ENCODE measurements at places on chromosomes 4 and X.

DNA sequence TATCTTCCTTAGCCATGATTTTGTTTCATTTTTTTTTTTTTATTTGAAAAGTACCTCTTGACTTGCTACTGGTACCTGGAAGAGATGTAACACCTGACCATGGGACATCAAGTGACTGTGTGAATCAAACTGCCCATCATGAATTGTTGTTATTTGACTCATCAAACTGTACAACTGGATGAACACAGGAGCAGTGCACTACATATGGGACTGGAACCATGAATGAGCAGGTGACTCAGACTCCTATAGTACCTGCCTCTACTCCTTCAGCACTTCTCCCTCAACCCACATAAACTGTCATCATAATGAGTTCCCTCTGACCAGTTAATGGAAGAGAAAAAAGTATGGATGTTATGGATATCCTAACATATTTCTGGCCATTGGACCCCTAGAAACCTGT, 15.9 kb upstream of the UBE2D3 start:
- no peak for DNase-seq

DNA sequence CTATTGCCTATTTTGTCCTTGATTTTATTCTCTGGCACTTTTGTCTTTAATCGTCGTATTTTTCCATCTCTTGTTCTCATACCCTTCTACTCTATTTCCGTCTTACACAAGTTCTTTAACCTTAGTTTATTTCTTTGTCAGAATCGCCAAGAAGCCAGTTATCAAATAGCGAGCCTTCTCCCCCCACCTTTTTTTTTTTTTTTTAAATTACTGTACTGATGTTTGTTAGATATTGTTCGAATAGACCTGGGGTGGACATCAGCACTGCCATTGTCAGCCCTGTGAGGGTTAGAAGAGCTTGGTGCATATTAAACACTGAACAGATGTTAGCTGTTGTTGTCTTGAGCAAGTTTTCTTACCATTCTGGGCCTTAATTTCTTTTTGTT, 1.2 kb downstream of the SPCS3 start:
- DNase-seq: no peak

DNA sequence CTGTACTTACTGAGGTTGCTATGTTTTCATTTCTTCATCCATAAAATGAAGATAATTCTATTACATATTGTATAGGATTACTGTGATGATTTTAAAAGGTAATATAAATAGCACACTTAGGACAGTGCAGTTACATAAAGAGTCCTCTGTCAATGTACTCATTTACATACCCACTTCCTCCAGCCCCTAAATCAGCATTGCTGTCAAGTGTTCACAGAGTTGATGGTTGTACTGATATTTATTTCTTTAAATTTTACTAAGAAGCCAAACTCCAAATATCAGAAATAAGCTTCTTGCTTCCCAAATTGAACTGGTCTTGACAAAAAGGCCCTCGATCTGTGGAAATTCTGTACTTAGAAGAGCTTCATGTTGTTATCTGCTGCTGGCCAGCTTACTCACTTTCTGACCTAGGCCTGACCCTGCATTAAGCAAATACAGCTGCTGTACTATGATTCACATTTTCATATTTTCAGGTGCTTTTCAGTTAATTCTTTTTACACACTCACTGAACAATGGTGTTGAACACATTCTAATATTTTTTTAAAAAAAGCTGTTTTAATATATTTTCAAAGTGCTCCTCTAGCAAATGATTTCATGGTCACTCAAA, 259.6 kb downstream of the UNC5C start:
- DNase-seq: no peak

DNA sequence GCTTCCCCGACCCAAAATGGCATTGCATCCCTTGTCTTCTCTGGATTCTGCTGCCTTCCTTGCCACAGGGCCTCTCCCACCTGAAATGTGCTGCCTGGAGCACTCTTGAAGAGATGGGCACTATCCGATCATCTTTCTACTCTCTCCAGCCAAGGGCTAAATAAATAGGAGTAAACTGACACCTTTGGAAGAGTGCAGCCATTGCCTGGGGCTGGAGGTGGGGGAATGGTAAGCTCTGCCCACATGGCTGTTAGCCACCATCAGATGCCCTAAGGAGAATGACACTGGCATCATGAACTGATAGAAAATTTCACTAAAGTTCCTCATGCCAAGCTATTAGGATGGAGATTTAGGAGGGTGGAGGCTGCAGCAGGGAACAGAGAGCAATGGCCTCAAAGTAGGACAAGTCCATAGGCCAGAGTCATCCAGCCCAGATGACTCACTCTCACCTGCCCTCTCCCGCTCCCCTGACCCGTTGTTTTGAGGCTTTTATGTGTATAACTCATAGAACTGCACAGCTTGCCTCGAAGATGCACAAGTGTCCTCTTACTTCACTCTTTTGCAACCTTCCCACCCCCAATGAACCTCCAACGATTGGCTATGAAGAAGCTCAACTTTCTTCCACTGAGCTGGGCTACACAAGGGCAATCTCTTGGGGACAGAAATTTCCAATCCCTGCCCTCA, 822 bp upstream of the PFKFB1 start:
- no peak for DNase-seq

- no peak for DNase-seq
Measured at GRCh38 chrX:140744085-140744484, 34.5 kb downstream of the LINC00632 start.

Measured in H4 (cell line).